ENCODE measurements at places on chromosomes 5 and 9.

GRCh38 chr5:176732306-176732705 is 78.1 kb upstream of the UNC5A start:
- DNase-seq = no peak

GRCh38 chr5:133664422-133664821 is 52.1 kb upstream of the FSTL4 start:
- no peak for DNase-seq

GRCh38 chr9:73039271-73040263 is 86.7 kb upstream of the ALDH1A1 start:
- no peak for DNase-seq

- no peak for DNase-seq
These were observed 12.6 kb upstream of the UGT3A2 start for GRCh38 chr5:36079200-36079781.

GRCh38 chr9:1768561-1768960 is 246.6 kb upstream of the SMARCA2 start:
- DNase-seq = no peak

- DNase-seq = no peak
These were observed 130.6 kb upstream of the EPB41L4A start for GRCh38 chr5:112549605-112550166.

DNA sequence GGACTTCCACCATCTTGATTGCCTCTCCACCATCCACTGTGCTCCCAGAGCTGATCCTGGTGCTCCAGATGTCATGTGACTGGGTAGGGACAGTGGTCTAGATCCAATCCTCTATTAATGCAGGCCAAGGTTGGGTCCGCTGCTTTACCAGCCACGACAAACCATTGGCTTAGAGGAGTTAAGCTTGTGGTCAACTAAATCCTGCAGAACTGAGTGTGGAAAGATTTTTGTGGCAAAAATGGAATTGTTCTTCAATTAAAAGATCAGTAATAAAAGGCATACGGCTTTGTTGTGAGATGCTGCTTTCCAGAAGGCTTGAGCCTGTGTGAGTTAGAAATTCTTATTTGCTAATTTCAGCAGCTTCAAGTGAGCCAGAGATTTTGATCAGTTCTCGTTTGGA is 30.7 kb downstream of the SLC1A3 start:
- no peak for DNase-seq

DNA sequence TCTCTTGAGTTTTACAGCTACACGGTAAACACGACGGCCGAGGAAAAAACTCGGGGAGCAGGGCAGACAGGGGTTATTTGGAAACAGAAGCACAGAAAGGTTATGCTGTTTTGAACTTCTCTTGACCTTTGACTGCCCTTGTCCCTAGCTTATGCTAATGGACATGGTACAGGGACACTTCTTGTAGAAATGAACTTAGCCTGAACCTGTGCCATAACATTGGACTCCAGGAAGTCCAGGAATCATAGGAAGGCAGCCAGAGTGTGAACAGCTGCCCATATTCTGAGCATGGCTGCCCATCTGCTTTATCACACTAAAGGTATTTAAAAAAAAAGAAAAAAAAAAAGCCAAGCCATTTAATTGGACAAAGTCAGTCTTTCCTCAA is 46.1 kb downstream of the NR6A1 start:
- DNase-seq = no peak

- DNase-seq = no peak
These were observed 19.6 kb upstream of the ISOC1 start for GRCh38 chr5:129074903-129075302.

GRCh38 chr9:70668751-70669150 is 254.3 kb upstream of the KLF9 start:
- DNase-seq = no peak

DNA sequence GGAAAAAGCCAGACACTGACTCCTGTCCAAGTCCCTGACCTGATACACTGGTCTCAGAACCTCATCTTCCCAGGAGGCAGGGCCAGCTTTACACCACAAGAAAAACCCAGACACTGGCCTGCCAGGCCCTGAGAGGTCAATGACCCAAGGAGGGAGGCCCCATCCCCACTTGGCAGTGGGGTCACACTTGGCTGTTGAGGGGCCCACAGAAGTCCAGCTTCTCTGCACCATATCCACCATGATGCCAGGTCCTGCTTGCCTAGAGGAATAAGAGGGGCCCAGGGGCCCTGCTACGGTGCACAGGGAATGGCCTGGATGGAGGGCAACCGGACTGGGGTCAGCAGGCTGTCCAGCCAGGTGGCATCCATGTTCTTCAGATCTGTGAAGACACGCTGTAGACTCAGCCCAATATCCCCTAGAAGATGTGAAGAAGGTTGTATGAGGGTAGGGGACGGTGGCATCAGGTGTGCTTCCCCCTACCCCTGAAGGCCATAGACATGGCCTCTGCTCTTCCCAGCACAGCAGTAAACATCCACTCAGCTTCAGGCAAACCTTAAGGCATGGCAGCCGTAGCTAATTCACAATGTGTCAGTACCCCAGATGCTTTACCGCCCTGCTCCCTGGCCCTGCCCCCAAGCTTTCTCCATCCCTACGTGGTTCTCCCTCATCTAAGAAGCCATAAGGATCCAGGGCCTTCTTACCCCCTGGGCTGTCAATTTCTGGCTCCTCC is 6.7 kb downstream of the IRF1 start:
- no peak for DNase-seq

- no peak for DNase-seq
These were observed 422.7 kb upstream of the PAPPA start for GRCh38 chr9:115730845-115731244.

GRCh38 chr5:180070756-180071530 is 616 bp downstream of the RNF130 start:
- DNase-seq = no peak

DNA sequence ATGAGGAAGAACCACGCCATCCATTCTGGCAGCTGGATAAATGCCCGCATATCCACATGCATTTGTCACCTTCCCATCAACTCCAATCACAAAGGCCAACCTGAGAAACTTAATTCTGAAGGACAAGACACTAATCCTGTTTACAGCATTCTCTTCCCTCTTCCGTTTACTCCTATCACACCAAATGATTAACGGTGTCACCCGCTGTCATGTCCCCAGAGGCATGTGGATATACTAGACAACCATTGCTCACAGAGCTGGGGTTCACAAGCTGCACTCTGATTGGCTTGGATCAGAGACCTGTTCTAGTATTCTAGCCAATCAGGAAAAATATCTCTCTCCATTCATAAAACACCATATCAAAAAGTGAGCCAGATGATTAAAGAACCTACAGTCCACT is 3.6 kb downstream of the MACROH2A1 start:
- DNase-seq = no peak

DNA sequence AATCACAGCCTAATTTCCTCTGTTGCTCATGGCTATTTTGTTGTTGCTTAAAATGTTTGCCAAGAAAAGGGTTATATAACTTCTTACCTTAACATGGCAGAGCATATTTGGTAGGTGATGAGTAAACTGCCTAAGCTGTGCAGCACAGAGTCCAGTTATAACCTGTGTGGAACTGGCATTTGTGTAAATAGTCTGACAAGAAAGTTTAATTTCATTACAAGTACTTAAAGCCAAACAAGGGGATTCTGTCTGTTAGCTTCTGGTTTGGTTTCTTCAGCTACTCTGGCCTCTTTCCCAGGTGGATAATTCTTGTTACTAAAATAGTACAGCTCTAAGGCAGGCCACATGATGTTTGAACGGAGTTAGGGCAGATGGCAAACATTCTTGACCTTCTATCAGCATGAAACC is 72.2 kb downstream of the PTCD2 start:
- no peak for DNase-seq

GRCh38 chr9:98867429-98868168 is 60.1 kb downstream of the GALNT12 start:
- no peak for DNase-seq

DNA sequence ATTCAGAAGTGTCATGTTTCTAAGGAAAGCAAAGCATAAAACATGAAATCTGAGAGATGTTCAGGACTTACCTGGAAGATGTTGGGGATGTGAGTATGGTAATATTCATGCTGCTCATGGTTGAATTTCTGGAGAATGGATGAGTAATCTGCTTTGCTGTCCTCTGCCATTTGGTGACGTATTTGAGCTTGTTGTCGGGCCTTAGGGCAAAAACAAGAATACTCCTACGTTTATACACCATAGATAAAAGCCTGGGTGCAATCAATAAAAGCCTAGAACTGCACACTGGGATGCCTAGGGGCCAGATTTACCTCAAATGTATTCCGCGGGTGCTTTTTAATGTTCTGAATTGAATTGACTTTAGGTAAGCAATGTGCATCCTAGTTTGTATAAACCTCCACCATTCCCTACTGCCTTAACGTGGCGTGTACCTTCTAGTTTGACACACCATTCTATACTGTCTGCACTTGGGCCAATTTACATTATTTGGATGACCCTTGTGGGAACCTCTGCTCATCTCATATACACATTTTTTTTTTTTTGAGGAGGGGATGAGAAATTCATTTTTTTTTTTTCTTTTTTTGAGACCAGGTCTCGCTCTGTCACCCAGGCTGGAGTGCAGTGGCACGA is 94.4 kb downstream of the USP20 start:
- DNase-seq = no peak

GRCh38 chr5:88664645-88665044 is 218.3 kb downstream of the MEF2C start:
- no peak for DNase-seq

- DNase-seq = no peak
These were observed 329.4 kb downstream of the ARRDC3 start for GRCh38 chr5:91053741-91054025.

DNA sequence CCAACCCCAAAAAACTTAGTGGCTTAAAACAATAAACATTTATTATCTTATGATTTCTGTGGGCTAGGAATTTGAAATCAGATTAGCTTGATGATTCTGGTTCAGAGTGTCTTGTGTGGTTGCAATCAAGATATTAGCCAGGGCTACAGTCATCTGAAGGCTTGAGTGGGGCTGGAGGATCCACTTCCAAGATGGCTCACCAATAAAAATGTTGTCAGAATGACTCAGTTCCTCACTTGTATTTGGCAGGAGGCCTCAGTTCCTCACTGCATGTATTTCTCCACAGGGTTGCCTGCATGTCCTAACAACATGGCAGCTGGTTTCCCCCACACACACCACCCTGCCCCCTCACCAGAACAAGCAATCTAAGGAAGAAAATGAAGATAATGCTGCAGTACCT is 98.2 kb upstream of the NIPBL start:
- no peak for DNase-seq

- DNase-seq = no peak
These were observed 89.0 kb upstream of the ARAP3 start for GRCh38 chr5:141771031-141771430.

DNA sequence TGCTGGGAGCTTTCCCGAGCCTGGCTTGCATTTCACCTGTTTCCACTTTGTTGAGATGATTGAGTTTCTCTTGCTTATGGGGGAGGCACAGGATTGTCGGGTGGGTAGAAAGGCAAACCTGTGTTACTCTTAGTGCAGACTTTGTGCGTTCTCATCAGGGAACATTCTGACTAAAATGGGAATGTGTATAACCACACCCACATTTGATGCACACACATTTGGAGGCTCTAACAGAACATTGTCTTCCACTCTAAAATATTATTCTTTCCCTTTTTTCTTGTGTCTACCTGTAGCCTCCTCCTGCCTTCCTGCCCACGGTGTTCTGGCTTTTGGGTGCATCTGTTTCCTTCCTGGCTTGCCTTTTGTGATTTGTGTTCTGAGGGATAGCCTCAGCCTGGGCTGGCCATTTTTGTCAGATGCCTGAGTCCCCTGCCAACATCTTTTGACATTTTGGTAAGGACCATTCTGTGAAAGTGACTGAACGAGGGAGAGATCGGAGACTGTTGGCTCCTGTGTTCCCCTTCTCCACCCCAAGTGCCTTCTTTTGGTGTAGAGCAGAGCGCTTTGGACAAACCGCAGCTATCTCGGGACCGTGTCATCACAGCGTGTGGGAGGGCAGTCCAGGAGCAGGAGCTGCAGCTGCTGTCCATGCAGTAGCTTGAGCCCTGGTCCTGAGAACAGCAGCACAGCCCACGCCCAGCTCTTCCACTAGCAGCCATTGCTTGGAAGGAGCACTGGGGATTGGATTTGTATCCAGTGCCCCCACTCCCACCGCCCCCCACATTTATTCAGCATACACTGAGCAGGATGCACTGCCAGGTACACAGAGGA is 101.4 kb downstream of the ARHGAP26 start:
- DNase-seq = no peak
